ENCODE measurements at places on chromosomes 2 and 18.

DNA sequence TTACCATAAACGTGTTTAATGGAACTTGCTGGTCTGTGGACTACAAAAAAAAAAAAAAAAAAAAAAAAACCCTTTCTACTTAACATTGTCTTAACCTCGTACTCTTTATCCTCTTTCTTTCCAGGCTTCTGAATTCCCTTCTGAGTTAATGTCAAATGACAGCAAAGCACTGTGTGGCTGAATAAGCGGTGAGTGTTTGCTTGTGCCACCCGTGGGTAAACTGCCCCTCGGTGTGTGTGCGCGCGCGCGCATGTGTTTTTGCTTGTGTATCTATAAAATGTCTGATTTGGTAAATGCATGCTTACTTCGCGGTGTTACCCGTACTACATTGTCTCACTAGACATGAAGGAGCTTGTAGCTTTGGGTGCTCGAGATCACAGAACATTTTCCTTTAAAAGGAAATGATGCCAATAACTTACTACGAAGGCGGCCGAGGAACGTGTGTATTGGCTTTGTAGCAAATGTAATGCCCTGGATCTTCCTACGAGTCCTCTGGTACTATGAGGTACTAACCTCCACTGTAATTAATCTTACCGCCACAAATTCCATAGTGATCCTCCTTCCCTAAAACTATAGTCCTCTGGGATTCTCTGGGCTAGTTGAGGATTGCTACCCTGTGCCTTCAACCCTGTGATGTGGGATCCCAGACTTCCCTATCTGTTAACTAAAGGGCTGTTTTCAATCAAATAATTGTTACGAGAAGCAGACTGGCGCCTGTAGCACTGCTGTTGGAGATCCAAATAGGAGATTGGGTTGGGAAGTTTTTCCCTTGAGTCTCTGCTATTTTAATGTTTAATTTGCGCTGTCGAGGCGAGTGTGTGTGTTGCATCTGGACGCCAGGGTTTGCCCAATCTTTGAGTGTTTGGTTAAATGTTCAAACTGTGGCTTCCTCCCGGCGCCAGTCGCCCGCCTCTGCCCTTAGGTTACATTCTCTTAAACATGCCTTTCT lies 1.1 kb downstream of the ID2 start:
- peak; percentile 18 for DNase-seq

DNA sequence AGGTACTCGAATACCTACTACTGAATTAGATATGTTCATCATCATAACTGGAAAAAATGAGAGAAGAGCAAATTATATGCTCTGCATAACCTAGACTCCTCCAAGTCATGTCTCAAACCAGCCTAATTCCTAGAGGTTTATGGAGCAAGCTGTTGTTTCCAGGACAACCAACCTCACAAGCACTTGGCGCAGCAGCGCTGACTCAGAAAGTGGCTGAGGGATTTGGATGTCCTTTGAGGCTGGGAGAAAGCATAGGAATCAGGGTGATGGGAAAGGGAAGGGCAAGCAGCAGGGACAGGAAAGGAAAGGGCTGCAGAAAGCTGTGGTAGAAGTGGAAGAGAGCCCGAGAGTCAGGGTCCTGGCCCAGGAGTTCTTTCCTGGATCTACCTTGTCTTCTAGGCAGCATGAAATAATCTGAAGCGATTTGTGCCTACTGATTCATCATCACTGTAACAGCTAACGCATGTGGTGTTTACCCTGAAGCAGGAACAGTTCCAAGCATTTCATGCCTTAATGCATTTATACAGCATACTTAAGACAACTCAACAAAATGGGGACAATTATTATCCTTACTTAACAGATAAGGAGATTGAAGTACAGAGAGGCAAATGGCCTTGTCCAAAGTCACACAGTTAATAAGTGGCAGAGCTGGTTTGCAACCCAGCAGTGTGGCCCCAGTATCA lies 3.7 kb downstream of the PLEK start:
- DNase-seq, result no peak

GRCh38 chr2:227241005-227241404 lies 76.6 kb downstream of the COL4A3 start:
- no peak for DNase-seq

- no peak for DNase-seq
These were observed 1.0 kb downstream of the HDLBP start for GRCh38 chr2:241314226-241315092.

GRCh38 chr2:215280326-215280725 lies 31.5 kb upstream of the ATIC start:
- DNase-seq, result no peak
